CD4-positive, alpha-beta T cell treated with Interleukin-10 for 1 hour (primary cell): ENCODE measurements at places on chromosomes 3 and 15.
A peak's percentile ranks its signal among the peaks of the same experiment; 100 is the strongest.

- DNase-seq, result no peak
Observed at GRCh38 chr3:153350420-153350819, 188.4 kb downstream of the RAP2B start.

GRCh38 chr15:84810073-84810840 is 6.9 kb upstream of the ALPK3 start:
- no peak for DNase-seq

DNA sequence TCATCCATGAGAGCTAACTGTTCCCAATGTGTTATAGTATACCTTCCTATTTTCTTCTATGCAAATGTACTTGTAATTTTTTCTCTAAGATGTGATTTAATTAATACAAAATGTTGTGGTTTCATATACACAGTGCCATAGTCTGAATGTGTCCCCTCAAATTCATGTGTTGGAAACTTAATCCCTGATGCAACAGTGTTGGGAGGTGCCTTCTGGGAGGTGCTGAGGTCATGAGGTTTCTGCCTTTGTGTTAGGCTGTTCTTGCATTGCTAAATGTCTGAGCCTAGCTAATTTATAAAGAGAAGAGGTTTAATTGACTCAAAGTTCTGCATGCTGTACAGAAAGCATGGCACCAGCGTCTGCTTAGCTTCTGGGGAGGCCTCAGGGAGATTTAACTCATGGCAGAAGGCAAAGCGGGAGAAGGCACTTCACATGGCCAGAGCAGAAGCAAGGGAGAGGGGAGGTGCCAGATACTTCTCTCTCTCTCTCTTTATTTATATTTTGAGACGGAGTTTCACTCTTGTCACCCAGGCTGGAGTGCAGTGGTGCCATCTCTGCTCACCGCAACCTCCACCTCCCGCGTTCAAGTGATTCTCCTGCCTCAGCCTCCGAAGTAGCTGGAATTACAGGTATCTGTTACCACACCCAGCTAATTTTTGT is 34.7 kb upstream of the BNIP2 start:
- DNase-seq, result no peak

GRCh38 chr15:45862034-45862433 is 227.2 kb downstream of the SQOR start:
- no peak for DNase-seq

DNA sequence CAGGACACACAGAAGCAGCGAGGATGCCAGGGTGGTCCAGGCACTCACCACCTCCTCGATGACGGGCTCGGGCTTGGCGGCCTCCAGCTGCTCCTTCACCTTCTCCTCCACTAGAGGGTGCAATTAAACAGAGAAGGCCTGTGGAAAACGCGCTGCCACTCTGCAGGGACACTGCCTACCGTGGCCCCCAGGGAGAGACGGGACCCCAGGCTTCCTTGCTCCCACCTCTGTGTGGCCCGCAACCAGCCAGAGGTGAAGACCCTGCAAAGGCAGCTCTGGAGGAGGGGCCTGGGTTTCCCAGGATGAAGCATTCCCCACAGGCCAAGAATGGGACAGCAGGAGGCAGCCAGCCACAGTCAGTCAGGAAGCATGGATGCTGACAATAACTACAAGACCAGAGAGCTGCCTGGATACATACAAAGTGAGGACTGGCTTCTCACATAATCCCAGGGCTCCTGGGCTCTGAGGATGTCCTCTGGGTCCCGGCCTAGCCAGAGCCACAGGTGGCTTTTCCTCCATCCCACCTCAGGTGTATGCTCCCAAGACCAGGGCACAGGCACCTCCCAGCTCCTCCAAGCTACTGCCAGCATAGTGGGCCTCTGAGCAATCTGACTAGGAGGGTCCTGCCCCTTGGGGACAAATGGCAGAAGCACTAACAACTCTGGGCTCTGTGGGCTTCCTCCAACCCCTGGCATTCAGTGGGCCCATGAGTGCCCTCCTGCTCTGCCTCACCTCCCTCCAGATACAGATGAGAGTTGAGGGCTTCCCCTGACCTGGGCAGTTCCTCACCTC is 46.2 kb downstream of the PTH1R start:
- DNase-seq, result peak; percentile 55

DNA sequence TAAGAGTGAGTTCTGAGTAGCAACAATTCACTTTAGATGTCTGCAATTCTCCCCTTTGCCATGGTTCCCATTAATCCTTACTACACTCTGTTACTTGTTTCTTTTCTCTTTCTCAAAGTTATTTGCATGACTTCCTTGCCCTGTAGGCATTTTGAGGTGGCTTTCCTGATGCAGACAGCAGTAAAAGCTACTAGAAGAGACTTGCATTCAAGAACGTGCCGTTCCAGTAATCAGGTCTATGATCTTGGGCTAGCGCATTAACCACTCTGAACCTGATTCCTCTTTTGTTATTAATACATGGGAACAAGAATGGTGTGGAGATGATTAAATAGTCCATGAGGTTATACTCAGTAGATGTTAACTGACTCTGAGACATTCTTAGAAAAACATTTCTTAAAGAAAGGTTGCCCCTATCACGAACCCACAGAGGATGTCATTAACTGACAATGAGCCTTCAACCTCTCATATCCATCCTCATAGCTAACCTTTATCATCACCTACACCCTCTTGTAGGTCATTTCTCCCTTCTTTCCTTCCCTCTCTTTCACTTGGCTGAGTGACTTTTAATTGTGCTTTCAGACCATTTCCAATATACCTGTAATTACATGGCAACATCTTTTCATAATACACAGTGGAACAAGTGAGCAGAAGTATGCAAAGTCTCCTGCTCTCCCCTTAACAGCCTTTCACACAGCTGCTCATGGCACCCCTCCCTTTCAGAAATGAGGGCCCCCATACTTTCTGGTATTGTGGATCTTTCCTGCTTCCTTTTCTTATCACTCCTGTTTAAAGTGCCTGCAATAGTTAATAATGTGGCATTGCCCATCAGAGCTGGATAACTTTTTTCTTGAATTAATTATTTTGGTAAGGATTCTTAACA is 175.9 kb downstream of the CHST2 start:
- DNase-seq, result no peak

DNA sequence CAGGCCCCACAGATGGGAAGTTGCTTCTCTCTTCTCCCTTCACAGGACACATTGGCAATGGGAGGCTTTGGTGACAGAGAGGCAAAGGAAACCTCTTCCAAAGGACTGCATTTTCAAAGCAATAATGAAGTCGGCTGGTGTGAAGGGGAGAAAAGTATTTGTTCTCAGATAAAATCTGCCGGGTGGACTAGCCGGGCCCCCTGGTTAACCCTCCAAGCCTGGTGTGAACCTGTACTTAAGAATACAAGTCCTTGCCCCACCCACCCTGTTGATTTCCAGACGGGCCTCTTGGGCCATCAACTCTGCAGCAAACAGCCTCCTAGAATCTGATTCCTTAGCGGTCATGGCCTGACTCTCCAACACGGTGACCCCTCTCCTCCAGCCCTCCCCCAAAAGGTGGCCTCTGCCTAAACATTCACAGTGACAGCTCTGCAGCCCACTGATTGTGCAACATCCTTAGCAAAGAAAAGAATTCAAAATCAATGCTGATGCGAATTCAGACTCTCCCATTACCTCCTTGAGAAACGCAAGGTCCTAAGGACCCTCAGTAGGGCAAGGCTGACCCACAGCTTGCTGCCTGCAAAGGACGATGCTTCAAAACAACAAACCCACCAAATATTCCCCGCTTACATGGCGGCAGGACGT is 9.9 kb downstream of the TLE3 start:
- DNase-seq, result no peak

DNA sequence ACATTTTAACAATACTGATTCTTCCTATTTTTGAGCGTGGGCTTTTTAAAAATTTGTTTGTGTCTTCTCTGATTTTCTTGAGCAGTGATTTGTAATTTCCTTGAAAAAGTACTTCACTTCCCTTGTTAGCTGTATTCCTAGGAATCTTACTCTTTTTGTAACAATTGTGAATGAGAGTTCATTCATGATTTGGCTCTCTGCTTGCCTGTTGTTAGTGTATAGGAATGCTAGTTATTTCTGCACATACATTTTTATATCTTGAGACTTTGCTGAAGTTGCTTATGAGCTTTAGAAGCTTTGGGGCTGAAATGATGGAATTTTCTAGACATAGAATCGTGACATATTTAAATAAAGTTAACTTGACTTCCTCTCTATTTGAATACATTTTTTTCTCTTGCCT is 582.8 kb upstream of the BCHE start:
- no peak for DNase-seq

- DNase-seq, result no peak
Observed at GRCh38 chr15:62841891-62842559, 200.5 kb upstream of the TPM1 start.

DNA sequence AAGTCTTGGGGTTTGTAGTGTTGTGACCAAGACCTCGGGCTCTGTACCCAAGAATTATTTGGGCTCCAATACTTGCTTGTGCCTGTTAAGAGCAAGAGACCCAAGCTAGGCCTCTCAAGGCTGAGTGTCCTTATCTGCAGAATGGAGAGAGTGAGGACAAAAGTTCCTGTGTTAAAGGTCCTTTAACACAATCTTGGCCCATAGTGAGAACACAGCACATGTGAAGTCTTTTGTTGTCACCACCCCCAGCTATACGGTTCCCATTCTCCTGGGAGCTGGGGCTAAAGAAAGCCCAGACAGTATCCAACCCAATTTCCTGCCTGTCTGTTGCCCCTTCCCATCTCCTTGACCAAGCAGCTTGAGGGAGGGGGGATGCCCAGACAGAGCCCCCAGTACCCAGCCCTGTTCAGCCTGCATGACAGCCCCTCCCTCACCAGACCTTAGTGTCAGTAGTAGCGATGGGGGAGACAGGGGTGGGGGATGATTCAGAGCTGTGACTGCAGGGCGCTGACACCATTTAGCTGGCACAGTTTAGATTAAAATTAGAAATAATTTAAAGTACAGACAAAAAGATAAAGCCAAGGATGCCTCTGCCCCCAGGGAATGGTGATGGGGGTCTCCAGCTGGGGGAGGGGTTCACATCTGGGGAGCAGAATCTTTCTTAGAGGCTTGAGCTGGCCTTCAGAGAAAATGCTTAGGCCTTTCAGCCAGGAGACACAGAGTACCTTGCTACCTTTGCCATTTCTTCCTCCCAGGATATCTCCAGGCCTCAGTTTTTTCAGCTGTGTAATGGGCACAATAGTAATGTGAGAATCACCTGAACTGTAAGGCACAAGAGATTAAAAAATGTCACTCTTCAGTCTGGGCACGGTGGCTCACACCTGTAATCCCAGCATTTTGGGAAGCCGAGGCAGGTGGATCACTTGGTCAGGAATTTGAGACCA is 2.7 kb downstream of the PRKCD start:
- DNase-seq, result no peak

GRCh38 chr3:189027626-189028155 is 144.1 kb upstream of the TPRG1 start:
- no peak for DNase-seq

- no peak for DNase-seq
Observed at GRCh38 chr15:59963925-59964324, 40.2 kb upstream of the FOXB1 start.

DNA sequence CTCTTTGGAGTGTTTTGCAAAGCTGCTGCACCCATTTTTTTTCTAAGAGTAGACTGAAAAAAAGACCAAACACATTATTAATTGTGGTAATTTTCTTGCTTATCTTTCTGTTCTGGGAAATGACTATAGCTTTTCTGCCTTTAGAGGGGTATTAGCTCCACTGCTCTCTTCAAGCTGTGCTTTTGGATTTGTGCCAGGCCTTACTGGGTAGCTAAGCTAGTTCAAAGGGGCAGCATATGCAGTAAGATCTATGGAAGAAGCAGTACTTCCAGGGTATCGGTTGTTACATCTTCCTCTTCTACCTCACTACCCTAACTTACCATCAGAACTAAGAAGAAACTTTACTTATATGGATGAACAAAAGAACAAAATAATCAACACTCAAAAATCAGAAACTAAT is 28.7 kb upstream of the ARIH1 start:
- no peak for DNase-seq

DNA sequence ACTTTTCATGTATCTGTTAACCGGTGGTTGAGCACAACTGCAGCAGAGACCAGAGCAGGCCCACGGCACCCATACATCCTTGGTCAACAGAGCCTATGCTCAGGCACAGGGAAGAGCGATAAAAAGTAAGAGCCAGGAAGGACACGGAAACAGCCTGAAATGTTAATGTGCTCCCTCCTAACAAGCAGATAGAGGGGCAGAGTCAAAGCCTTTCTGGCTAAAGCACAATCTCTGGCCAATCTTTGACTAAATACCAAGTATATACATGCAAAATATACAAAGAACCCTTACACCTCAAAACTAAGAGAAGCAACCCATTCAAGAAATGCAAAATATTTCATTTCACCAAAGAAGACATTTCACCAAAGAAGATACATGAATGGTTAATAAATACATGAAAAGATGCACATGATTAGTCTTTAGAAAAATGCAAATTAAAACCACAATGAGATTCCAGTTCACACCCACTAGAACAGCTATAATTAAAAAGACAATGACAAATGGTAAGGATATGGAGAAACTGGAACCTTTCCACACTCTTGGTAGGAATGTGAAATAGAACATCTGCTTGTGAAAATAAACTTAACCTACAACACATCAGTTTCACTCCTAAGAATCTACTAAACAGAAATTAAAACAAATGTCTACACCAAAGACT is 88.0 kb downstream of the OSBPL10 start:
- no peak for DNase-seq

- DNase-seq, result no peak
Observed at GRCh38 chr3:187005827-187006481, 75.6 kb downstream of the ST6GAL1 start.

DNA sequence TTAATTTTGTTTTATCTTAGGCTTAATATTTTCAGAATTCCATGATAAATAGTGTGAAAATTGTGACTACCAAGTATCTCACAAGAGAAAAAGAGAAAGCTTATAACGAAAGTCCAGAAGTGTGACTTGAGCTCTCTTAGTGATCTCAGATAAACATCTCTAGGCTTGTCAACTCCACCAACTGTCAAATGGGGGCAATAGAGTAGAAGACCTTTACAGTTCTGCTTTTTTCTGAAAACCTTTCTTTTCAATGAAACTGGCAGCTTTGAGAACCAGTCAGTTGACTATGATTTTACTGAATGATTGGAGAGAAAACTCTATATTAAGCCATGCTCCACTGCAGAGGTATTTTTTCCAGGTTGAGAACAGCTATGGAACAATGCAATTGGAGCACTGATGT is 119.2 kb upstream of the TP63 start:
- DNase-seq, result no peak

- no peak for DNase-seq
Observed at GRCh38 chr3:89392991-89393390, 285.6 kb downstream of the EPHA3 start.

DNA sequence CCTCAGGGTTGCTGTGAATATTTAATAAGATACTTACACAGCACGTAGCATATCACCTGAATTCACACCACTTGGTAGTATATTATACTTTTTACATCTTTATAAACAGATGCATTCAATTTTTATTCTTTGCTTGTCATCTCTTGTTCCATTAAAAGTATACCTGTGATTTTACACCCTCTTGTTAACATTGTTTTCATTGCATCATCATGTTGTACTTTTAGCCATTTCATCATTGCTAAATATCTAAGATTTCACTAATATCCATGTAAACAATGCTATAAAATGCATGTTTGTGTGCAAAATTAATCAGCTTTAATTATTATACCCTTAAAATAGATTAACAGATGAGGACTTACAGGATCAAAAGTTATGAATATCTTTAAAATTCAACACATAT is 155.3 kb downstream of the MEX3B start:
- no peak for DNase-seq
